ENCODE measurements at places on chromosomes 13 and 19.

- no peak for DNase-seq
These were observed 179.3 kb upstream of the PCDH17 start for GRCh38 chr13:57452228-57452627.

GRCh38 chr19:42198676-42199439, 18.6 kb downstream of the DEDD2 start:
- no peak for DNase-seq

DNA sequence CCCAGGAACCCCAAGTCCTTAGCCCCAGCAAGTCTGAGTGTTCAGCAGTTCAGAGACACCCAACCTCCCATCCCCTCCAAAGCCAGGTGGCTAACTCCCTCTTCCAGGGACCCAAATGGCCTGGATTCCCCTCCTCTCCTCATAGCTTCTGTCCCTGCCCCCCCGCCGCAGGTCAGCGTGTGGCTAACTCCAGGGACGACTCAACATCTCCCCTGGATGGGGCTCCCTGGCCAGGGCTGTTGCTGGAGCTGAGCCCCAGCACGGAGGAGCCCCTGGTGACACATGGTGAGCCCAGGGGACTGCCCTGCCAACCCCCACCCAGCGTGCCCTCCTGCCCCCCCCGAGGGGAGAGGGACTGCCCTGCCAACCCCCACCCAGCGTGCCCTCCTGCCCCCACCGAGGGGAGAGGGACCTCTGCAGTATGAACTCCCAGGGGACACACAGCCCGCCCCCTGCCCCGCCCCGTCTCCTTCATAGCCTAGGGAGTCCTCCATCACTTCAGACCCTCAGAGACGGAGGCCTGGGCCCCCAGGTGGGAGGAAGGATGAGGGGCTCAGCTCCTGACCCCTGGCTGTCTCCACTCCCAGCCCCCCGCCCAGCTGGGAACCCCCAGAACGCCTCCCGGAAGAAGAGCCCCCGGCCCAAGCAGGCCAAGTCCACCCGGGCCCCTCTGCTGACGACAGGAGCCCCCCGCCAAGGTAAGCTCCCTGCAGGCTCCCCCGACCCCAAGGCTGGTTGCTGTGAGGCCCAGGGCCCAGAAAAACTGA, 1.7 kb downstream of the SSC5D start:
- no peak for DNase-seq

DNA sequence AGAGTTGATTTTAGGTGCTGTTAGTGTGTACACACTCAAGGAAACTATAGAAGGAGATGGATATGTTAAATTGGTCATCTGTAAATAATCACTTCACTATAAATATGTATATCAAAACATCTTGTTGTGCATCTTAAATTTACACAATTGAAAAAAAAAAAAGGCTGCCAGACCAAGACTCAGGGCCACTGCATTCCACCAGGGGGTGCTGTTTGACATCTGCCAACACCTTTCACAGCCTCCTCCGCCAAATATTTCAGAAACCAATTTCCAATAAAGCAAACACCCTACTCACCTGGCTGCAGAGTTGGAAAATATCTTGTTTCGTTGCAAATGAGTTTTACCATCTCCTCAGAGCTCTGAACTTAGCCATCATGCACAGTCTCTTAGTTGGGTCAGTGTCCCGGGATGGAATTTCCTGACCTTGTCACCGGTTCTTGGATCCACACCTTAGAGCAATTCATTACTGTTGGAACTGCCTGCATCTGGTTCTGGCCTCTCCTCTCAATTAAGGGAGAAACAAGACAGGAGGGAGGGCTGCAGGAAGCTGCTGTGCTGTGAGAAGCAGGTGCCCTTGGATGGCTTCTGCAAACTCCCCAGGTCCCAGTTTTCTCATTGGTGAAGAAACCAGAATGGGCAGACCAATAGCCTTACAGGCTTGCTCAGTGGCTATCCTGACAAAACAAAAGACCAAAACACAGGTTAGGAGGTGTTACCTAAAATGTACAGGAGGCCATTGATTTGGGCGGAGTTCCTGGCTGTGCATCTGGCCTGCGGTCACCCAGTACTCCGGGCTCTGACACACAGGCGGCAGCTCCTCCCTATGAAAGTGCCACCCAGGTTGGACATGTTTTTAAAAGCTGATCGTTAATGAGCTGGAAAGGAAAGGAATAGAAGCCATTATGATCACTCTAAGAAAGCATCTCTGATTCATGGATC, 746.6 kb downstream of the UQCRFS1 start:
- peak; percentile 30 for DNase-seq

DNA sequence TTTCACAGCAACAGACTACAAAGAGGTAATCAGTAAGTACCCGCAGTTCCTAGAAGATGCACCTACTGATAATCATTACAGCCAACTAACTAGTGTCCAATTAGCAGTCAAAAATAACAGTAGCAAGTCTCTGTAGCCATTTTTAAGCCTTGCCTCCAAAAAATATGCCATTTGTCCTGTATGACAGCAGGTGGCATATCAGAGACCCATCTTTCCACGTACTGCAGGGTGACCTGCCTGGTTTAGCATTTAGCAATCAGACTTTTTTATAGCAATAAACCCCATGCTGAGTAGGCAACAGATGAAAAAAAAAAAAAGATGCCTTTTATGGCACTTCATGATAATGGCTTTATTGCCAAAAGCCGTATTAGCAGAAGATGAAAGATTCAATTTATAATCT, 155.3 kb upstream of the LSM14A start:
- no peak for DNase-seq

DNA sequence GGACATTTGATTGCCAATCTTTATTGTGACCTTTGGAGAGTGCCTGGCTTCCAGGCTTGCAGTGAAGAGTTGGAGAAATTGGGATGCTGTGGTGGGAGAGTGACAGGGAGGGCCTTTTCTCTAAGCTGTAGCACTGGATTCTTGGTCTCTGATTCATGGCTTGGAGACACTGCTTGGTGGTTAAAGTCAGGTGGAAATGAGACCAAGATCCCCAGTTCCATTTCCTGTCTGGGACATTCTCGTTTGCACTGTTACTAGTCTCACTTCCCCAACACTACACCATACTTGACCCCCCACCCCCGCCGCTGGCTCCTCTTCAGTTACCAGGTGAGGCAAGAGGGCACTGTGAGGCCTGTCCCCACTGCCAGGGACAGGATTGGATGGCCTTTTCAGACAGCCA, 2.9 kb downstream of the SUPT5H start:
- peak; percentile 95 for DNase-seq

DNA sequence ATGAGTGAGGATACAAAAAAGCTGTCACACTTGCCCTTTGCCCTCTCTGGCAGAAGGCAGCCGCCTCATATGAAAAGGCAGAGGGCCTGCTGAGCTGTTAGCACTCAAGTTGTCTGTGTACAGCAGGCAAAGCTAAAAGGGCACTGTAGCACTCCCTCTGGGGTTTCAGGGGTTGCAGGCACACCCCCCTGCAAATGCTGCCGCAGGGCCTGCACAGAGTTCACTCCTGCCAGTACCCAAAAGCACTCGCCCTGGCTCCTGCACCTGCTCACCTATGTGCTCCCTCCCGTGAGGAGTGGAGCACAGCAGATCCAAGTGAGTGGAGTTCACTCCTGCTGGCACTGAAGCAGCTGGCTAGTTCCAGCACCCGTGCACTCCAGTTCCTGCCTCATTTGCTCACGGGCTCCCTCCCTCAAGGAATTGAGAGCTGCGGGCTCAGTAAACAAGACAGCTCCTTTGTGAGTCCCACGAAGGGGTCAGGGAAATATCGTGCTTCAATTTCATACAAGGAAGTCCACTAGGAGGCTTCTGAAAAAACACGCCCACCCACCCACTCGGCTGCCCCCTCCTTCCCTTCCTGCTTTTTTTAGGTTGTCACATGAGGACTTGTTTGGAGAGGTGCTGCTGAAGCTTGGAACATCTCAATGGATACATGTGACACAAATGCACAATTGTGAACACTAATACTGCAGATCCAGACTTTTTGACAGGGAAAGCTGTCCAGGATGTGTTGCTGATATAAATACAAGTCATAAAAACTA, 9.9 kb upstream of the RCBTB2 start:
- DNase-seq: no peak

DNA sequence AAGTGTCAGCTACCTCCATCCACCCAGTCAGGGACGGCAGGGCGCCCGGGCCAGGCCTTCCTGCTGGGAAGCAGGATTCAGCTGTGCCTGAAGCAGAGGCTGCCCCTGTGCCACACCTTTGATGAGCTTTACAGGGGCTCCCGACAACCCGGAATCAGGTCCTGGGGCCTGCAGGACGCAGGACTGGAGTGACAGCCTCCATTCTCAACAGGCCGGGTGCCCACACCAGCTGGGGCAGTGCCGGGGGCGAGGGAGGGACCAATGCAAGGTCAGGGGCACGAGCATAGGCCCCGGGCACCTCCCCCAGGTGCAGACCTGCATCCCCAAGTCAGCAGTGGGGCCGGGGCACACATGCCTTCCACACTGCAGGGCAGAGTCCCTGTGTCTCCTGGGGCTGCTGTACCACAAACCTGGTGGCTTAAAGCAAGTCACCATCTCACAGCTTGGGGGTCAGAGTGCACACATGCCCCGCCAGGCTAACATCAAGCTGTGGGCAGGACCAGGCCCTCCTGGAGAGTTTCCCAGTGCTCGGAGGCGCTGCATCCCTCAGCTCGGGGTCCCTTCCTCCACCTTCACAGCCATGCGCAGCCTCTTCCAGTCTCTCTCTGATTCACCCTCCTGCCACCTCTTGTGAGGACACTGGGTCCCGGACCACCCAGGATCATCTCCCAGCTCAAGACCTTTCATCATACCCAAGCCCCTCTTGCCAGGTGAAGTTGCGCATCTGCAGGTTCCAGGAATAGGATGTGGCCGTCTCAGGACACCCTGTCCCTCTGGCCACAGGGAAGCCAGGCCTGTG, 13.4 kb downstream of the UBXN6 start:
- DNase-seq: no peak

- no peak for DNase-seq
These were observed 113.9 kb upstream of the IRS2 start for GRCh38 chr13:109900320-109900719.

DNA sequence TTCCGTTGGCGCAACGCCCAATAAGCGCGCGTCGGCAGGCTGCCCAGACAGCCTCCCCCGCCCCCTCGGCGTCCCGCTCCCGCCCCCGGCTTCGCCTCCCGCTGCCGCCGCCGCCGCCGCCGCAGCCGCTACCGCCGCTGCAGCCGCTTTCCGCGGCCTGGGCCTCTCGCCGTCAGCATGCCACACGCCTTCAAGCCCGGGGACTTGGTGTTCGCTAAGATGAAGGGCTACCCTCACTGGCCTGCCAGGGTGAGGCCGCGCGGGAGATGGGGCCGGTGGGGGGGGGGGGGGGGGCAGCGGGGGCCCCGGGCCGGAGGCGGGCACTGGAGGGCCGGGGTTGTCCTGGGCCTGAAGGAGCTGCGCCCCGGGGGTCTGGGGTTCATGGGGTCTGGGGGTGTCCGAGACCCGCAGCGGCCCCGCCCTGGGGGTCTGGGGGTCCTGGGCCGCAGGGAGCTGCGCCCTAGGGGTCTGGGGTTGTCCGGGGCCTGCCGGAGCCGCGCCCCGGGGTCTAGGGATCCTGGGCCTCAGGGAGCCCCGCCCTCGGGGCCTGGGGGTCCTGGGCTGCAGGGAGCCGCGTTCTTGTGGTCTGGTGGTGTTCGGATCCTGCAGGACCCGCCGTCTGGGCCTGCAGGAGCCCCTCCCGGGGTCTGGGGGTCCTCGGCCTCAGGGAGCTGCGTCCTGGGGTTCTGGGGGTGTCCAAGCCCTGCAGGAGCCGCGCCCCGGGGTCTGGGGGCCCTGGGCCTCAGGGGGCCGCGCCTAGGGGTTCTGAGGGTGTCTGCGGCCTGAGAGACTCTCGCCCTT, at the start of gene HDGFL2:
HDGFL2 (plus strand) TSS at position 124 of the 801 bp plus-strand sequence; CDS start at position 178, 54 bp downstream.
- DNase-seq: no peak
